ENCODE measurements at places on chromosomes 16 and 17.

GRCh38 chr16:25009822-25010221 is 5.3 kb downstream of the ARHGAP17 start:
- DNase-seq, result no peak

DNA sequence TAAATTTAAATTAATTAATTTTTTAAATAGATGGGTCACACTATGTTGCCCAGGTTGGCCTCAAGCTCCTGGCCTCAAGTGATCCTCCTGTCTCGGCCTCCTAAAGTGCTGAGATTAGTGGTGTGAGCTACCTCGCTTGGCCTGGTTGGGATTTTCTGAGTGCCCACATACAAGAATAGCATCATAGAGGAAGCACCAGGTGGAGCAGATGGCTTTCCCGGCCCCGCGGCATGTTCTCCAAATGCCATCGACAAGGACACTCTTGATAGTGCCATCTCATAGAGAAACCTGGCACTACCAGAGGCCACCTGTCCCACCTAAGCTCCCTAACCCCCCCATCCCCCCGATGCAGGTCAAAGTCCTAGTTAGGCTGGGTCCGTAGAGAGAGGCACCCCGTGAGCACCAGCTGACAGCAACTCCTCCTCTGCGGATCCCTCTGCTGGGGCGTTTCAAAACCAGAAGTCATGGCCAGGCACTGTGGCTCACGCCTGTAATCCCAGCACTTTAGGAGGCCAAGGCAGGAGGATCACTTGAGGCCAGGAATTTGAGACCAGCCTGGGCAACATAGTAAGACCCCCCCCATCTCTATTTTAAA is 65.9 kb downstream of the DNAH3 start:
- no peak for DNase-seq

- DNase-seq, result no peak
Observed at GRCh38 chr16:31501226-31501965, 6.8 kb downstream of the RUSF1 start.

DNA sequence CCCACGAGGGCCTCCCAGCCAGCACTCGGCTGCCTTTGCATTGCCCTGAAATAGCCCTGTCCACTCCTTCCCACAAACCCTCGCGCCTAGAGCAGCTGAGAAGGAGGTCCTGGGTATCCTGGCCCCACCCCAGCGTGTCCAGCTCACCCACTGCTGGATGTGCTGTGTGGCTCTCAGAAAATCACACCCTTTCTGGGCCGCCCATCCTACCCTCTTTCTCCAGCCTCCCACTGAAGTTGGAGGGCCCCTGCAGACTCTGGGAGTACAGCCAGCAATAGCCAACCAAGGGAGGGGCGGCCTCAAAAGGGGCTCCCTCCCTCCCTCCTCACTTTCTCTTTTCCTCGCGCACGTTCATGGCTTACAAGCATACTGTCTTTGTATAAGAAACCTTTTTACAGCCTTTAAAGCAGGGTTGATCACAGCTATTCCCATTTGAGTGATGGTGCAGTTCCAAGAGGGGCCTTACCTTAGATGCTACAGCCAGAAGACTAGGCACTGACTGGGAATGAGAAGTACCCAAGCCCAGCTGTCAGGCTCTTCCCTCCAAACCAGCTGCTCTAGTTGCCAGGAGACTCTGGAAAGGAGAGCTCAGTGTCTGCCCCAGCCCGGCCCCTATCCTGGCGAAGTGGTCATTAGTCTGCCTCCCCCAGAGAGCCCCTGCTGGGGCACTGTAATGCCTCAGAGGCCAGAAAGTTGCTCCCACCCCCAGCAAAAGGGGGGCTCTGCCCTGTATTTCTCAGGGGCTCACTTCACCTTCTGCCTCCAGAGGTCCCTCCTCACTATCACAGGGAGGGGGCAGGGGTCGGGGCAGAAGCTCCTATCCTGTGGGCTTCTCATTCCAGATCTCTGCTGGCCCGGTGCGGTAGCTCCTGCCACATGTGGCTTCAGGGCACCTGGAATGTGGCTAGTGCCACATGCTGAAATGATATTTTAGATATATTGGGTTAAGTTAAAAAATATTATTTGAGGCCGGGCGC is 38.1 kb downstream of the DCAKD start:
- DNase-seq, result no peak

DNA sequence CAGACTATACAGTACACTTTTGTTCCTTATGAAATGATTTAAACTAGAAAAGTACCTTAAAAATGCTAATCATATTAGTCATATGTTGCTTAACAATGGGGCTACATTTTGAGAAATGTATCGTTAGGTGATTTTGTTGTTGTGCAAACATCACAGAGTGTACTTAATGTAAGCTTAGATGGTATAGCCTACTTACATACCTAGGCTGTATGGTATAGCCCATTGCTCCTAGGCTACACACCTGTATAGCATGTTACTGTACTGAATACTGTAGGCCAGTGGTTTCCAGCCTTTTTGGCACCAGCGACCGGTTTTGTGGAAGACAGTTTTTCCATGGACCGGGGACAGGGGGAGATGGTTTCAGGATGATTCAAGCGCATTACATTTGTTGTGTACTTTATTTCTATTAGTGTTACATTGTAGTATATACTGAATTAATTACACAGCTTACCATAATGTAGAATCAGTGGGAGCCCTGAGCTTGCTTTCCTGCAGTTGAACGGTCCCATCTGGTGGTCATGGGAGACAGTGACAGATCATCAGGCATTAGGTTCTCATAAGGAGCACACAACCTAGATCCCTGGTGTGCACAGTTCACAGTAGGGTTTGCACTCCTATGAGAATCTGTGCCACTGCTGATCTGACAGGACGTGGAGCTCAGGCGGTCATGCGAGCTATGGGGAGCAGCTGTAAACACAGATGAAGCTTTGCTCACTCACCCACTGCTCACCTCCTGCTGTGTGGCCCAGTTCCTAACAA is 35.0 kb upstream of the MRC2 start:
- no peak for DNase-seq

GRCh38 chr17:75517297-75517865 is 1.1 kb downstream of the TSEN54 start:
- DNase-seq, result peak; percentile 65

GRCh38 chr17:7367083-7367482 is 12.1 kb downstream of the TMEM95 start:
- DNase-seq, result no peak

DNA sequence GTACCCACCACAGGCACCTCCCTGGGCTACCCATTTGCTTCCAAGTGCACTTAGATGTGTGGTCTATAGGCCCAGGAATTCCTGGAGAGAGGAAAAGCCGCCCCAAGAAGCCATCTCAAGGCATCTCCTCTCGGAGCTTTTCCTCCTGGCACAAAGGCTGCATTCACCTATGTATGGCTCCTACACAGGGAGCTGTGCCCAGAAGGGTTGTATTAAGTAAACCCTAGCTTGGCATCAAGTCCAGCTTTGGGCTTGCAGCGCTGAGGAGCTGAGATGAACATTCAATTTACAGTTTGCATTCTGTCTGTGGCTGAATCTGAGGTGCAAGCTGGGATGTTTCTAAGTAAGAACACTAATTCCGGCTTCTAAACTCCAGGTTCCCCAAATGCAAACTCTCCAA is 81.3 kb downstream of the CDYL2 start:
- DNase-seq, result no peak

DNA sequence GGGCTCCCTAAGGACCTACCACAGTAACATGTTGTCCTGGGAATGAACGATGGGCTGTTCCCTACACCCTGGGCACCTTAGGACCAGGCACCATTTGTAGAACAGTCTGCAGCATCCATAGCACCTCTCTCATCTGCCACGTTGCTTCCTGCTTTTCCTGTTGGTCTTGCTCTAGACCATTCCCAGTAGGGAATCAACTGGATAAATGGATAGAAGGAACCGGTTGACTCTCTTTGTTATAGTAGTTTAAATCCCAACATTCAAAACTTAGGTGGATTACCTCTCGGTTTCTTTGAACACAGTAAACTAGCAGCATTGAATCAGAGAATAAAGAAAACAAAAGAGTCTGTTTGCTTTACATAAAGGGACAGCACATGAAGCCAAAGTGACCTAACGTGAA is 159.1 kb downstream of the HS3ST3B1 start:
- no peak for DNase-seq

- DNase-seq, result no peak
Observed at GRCh38 chr16:89161763-89162713, 9.5 kb upstream of the CDH15 start.

GRCh38 chr16:50542703-50543102 is 5.5 kb upstream of the NKD1 start:
- DNase-seq, result no peak

GRCh38 chr17:61662186-61662585 is 71.2 kb upstream of the NACA2 start:
- no peak for DNase-seq

- no peak for DNase-seq
Observed at GRCh38 chr16:22386976-22387375, 12.6 kb upstream of the CDR2 start.
